Mucosa of descending colon (tissue), 3 donors: ENCODE measurements at places on chromosomes 6 and 20. TPM values are rescaled to one million over a fixed set of nuclear protein-coding genes. Genes with fewer than 3 reads are reported as not detected.

CDH4 gene
- total RNA-seq = 0.16 TPM

THBS2 gene
- total RNA-seq = 3.7 TPM

RRBP1 gene
- 377 TPM for total RNA-seq

TBXT gene
- total RNA-seq = not detected

KHDC1L gene
- not detected for total RNA-seq

HAO1 gene
- not detected for total RNA-seq

ACTL10 gene
- 4.2 TPM for total RNA-seq

NTSR1 gene
- total RNA-seq = not detected

CASS4 gene
- 1.0 TPM for total RNA-seq

LINC00237 gene
- not detected for total RNA-seq

GRCh38 chr6:71965404-71965803 lies 79.1 kb downstream of the RIMS1 start:
- no peak for DNase-seq

DNA sequence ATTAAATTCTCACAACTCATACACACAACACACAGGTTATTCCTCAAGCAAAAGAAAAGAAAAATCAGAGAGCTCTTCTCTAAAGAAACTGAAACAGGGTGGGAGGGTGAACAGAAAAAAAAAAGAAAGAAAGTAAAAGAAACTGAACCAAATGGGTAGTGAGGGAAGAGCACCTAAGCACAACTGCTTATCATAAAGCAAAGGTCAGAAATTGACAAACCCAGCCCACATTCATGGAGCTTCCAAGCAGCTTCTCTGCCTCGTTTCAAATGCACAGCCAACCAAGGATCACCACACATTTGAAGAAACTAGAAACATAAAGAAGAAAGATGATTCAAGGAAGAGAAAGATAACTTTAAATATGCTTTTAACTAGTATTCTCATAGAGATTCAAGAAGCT lies 90.5 kb downstream of the RNGTT start:
- no peak for DNase-seq

GRCh38 chr20:63095718-63096654 lies 89.2 kb upstream of the BHLHE23 start:
- DNase-seq = peak; percentile 25

- DNase-seq = no peak
Observed at GRCh38 chr6:13371421-13372072, 43.2 kb upstream of the TBC1D7 start.

GRCh38 chr20:37958856-37959520 lies 56.1 kb downstream of the VSTM2L start:
- no peak for DNase-seq

DNA sequence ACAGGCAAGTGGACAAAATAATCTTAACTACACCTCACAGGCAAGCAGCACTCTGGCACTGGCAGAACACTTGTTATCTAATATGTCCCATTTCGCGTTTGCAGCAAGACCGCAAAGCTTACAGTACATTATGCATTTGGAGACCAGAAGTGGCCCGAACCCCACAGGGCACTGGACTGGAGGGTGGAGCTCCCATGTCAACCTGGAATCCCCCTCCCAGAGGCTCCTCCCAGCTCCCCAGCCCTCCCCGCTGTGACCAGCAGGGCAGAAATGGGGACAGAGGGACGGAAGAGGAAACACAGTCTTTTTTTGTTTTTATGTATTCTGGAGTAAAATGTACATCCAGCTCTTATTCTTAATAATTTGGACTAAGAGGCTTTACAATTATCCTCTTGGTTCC lies 263.7 kb downstream of the SMOC2 start:
- DNase-seq = no peak

DNA sequence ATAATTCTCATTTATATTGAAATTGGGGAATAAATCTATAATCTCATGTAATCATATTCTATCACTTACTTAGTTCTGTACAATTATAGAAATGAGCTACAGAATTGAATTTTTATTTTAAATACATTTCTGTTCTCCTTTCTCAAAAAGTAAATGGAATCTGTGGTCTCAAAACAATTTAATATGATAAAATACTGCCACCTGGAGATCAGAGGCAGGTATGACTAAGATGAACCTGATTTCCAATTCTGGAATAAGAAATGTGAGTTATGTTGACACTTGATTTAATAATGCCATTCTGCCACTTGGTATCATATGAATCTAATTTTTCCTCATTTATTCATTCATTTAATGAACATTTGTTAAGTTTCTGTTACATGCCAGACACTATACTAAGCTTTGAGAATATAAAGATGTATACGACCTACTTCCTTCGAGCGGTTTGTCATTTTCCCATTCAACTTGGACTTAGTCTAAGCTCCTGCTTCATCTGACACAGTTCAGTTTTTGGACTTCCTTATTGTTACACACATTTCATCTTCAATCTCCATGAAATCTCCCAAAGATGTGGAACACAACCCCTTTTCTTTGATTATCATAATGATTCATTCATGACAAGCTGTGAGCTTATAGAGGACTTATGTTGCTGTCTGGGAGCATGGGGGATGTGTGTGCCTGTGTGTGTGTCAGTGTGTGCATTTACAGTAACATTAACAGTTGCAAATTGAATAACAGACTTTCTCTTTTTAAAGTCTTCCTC lies 7.5 kb upstream of the CCDC28A start:
- no peak for DNase-seq

GRCh38 chr20:24993337-24994185 lies 1.0 kb upstream of the APMAP start:
- DNase-seq = no peak

DNA sequence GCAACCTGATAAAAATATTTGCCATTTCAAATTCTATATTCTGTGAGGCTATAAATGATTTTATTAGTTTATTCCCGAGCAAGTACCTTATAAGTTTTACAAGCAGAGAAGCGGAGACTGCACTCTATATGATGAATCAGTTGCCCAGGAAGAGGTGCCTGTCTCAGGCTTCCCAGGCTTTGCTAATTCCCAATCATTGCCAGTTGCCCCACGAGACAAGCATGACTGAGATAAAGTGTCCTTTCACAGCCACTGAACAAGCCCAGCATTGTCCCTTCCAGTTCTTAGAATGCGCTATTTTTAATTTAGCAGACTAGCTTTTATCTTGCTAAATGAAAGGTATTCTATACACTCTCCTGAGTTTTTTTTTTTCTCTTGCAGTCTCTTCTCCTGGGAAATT lies 260.7 kb downstream of the ALDH8A1 start:
- no peak for DNase-seq

DNA sequence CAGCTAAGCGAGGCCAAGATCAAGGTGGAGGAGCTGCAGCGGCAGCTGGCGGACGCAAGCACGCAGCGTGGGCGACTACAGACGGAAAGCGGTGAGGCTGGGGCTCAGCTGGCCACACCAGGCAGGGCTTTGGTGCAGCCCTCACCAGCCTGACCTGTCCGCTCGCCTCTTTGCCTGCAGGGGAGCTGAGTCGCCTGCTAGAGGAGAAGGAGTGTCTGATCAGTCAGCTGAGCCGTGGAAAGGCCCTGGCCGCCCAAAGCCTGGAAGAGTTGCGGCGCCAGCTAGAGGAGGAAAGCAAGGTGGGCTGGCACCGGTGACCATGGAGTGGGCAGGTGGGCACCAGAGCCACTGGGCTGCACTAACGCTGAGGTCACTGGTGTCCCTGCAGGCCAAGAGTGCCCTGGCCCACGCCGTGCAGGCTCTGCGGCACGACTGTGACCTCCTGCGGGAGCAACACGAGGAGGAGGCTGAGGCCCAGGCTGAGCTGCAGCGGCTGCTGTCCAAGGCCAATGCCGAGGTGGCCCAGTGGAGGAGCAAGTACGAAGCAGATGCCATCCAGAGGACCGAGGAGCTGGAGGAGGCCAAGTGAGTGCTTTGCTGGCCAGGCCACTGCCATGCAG lies 42.8 kb downstream of the MYH7B start:
- peak; percentile 48 for DNase-seq

GRCh38 chr20:6583134-6583738 lies 184.2 kb upstream of the BMP2 start:
- no peak for DNase-seq

DNA sequence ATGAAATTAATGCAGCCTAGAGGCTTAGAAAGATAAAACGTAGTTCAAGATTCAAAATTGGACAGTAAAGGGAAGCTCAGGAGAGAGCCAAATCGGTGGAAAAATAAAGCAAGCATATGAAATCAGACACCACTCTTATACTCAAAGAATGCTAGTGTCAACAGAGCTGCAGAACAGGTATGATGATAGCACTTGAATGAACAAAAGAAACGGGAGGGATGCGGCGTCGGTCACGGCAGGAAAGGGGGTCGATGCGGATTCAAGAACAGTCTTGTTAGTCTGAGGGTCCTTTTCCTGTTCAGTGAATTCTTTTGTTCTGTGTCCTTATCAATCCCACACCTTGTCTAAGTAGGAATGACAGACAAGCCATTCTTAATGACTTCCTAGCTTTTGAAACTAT lies 114.4 kb downstream of the FOXC1 start:
- no peak for DNase-seq

DNA sequence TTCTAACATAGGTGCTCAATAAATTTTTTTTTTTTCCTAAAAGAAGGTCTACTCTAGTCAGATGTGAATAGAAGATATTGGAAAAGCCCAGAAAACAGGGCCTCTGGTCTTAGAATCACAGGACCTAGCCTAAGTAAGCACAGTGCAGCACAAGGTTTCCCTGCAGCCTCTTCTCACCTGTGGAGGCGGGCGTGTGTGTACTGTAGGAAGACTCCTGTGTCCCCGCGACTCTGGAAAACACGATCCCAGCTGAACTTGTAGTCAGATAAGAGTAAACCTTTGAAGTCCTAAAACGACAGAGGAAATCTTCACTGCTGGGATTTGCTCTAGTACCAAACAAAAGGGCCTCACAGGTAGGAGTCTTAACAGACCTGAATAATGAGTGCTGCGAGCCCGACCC lies 45.7 kb downstream of the SLC35A1 start:
- DNase-seq = no peak

DNA sequence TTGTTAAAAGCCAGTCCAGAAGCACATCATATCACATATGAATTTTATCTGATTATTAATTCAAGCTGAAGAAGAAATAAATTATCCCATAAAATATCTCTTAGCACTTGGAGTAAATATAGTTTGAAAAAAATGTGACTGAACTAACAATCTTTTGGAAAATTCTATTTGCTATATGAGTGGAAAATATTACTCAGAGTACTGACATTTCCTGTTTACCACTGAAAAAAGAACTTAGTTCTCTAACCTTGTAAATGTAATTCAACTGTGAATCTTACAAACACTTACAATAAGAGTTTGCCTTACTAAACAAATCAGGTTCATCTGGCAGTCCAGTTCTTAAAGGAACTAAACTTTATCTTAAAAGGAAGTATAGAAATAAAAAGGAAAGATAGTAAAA lies 44.2 kb downstream of the MOXD1 start:
- DNase-seq = no peak

DNA sequence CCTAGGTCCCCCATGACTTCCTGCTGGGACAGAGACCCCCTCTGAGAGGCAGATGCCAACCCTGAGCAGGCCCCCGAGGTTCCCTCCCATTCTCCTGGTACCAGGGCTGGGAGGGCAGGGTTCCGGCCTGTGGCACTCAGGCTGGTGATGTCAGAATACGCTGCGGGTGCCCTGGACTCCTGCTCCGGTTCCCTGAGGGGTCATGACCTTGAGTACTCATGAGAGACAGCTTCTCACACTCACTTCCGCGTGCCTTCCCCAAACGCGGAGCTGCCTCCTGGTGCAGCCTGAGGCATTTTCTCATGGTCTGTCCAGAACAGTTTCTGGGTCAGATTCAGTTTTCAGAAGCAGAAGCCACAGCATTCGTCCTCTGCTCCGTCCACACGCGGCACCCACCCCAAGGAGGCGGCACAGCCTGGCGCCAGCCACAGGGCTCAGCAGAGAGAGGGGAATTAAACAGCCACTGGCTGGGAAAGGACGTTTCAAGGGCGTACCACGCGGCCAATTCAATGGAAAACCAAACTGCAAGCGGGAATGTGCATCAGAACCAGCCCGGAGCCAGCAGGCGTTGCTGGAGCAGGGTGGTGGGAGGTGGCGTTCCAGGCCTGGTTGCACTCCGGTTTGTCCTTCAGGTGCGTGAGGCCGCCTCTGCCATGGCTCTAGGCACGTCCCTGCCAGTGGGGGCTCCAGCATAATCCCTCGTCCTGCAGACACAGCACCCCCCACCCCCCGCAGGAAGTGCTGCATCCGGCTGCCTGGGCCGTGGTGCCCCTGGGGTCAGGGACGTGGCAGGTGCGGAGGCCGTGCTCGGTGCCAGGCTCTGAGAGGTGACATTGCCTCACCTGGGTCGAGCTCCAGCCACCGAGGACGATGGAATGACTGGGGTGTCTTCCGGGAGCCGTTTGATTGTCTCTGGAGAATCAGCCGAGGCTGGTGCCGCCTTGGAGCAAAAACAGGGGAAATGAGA lies 58.3 kb upstream of the BHLHE23 start:
- DNase-seq = peak; percentile 47

DNA sequence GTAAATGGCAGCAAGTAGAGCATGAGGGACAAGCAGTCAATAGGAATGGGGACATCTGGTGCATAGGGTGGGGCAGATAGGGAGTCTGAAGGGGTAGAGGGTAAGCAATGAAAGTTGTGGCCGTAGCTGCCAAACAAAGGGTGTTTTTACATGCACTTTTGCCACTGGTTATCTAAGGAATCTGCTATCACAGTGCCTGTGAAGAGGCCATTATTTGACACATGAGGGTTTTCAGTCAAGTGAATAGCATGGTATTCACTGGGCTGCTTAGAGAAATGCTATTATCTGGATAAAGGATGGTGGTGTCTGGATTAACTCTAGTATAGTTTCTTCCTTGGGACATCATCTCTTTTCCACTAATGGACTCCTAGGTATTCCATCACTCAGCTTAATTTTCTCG lies 118.2 kb downstream of the CARMIL1 start:
- DNase-seq = no peak

DNA sequence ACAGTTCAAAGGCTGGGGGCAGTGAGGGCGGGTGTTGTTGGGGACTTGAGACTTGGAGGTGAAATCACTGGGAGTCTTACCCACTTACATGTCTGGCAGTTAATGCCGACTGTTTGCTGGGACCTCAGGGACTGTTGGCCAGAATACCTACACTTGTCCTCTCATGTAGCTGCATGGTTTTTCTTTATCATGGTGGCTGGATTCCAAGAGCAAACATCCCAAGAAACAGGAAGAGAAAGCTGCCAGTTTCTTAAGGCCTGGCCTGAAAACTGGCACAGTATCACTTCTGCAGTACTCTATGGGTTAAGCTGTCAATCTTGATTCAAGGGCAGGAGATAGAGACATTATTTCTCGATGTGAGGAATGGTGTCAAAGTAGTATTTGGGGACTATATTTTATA lies 19.8 kb upstream of the C6orf62 start:
- no peak for DNase-seq

DNA sequence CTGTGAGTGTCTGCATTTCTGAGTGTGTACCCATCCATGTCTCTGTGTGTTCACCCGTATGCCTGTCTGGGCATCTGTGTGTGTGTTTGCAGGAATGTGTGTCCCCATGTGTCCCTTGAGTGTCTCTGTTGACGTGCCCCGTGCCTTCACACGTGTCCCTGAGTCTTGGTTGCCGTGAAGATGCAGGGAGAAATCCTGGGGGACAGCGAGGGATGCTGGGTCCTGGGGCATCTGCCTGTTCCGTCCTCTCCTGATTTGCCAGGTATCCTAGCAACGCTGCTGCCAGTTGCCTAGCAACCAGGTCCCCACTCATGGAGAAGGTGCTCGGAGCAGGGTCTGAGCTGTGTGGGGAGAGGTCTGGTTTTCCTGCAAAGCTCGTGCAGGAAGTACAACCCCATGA lies 6.0 kb upstream of the LKAAEAR1 start:
- no peak for DNase-seq

- DNase-seq = no peak
Observed at GRCh38 chr6:21905531-21905930, 312.0 kb downstream of the SOX4 start.

- DNase-seq = no peak
Observed at GRCh38 chr20:11777387-11778205, 140.1 kb upstream of the BTBD3 start.
